Fibroblast of lung (primary cell): ENCODE measurements at places on chromosomes 13 and 19.
A peak's percentile ranks its signal among the peaks of the same experiment; 100 is the strongest.

DNA sequence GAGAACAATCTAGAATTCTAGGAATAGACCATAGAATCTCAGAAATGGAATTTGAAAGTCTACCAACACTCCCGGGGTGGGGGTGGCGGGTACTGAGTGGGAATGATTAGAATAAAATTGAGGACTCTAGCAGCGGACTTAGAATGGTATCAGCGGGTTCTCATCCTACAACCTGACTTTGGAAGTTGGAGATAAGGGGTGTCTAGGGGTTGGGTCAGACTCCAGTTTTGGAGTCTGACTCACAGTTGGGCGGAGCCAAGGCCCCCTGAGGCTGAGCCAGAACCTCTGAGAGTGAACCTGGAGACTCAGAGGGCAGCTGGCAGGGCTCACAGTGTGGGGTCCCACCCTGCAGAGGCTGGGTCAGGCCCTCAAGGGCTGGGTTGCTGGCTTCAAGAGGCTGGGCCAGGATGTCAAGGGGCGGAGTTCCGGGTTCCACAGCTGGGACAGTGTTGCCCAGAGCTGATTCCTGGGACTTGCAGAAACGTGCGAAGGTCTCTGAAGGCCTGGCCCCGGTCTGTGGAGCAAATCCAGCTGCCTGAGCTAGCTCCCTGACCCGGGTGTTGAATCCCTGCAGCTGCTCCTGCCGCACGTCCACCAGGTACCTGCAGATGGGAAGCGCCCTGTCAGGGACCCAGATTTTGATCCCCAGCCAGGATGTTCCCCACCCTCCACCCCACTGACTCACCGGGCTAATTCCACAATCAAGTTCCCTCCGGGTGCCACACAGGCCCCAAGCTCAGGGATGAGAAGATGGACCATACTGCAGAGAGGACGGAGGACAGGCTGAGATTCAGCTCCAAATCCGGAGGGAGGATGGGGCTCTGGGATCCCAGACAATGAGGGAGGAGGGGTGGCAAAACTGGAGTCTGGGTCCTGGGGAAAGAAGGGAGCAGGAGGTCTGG is 1.6 kb upstream of the TNNI3 start:
- H3K4me1 ChIP-seq, result peaks cover 6% of the 10 kb centered on the region
- no peaks in the 10 kb centered on the region for H3K36me3 ChIP-seq
- DNase-seq, result peak; percentile 64
- peaks cover 11% of the 10 kb centered on the region for H3K27me3 ChIP-seq
- H3K4me3 ChIP-seq, result no peak overlapping the region

- H3K4me1 ChIP-seq, result no peaks in the 10 kb centered on the region
- H3K4me3 ChIP-seq, result no peak overlapping the region
- no peaks in the 10 kb centered on the region for H3K27me3 ChIP-seq
- no peak for DNase-seq
Measured at GRCh38 chr13:106197496-106197895, 338.0 kb downstream of the EFNB2 start.

GRCh38 chr19:7547159-7547558 is 11.6 kb downstream of the PNPLA6 start:
- DNase-seq, result no peak
- H3K36me3 ChIP-seq, result peaks cover 19% of the 10 kb centered on the region
- no peaks in the 10 kb centered on the region for H3K27me3 ChIP-seq
- H3K27ac ChIP-seq, result no peak overlapping the region
- no peaks in the 10 kb centered on the region for H3K4me1 ChIP-seq

GRCh38 chr13:59340581-59340980 is 823.1 kb downstream of the DIAPH3 start:
- DNase-seq, result no peak
- no peak overlapping the region for H3K27ac ChIP-seq
- no peaks in the 10 kb centered on the region for H3K27me3 ChIP-seq
- no peak overlapping the region for H3K4me3 ChIP-seq
- no peaks in the 10 kb centered on the region for H3K36me3 ChIP-seq

GRCh38 chr13:98251708-98252107 is 74.6 kb upstream of the RNF113B start:
- no peaks in the 10 kb centered on the region for H3K36me3 ChIP-seq
- peaks cover 16% of the 10 kb centered on the region for H3K4me1 ChIP-seq
- H3K4me3 ChIP-seq, result no peak overlapping the region
- H3K27me3 ChIP-seq, result no peaks in the 10 kb centered on the region
- no peak overlapping the region for H3K27ac ChIP-seq
- no peak for DNase-seq

DNA sequence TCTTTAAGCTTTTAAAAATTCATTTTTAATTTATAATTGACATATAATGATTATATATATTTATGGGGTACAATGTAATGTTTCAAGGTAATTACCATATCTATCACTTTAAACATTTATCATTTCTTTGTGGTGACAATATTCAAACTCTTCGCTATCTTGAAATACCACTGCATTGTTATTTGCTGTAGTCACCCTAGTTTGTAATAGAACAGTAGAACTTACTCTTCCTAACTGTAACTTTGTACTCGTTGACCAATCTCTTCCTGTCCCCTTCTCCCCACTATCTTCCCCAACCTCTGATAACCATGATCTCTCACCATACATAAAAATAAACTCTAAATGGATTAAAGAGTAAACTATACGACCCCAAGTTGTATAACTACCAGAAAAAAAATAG is 20.4 kb downstream of the COG6 start:
- H3K4me3 ChIP-seq, result no peak overlapping the region
- H3K27ac ChIP-seq, result no peak overlapping the region
- peaks cover 2% of the 10 kb centered on the region for H3K36me3 ChIP-seq
- H3K27me3 ChIP-seq, result no peaks in the 10 kb centered on the region
- no peak for DNase-seq
- H3K4me1 ChIP-seq, result no peaks in the 10 kb centered on the region

- H3K4me1 ChIP-seq, result no peaks in the 10 kb centered on the region
- H3K27me3 ChIP-seq, result no peaks in the 10 kb centered on the region
- peaks cover 2% of the 10 kb centered on the region for H3K36me3 ChIP-seq
- H3K4me3 ChIP-seq, result no peak overlapping the region
- no peak overlapping the region for H3K27ac ChIP-seq
Measured at GRCh38 chr13:94617389-94618000, 15.8 kb downstream of the GPR180 start.

- no peak overlapping the region for H3K4me3 ChIP-seq
- DNase-seq, result peak; percentile 16
- H3K36me3 ChIP-seq, result no peaks in the 10 kb centered on the region
- H3K27ac ChIP-seq, result no peak overlapping the region
- H3K4me1 ChIP-seq, result no peaks in the 10 kb centered on the region
- H3K27me3 ChIP-seq, result no peaks in the 10 kb centered on the region
Measured at GRCh38 chr13:25659091-25659795, 287.5 kb downstream of the ATP8A2 start.

- DNase-seq, result no peak
- no peaks in the 10 kb centered on the region for H3K27me3 ChIP-seq
- no peak overlapping the region for H3K4me3 ChIP-seq
- H3K36me3 ChIP-seq, result no peaks in the 10 kb centered on the region
Measured at GRCh38 chr13:70809588-70809987, 701.3 kb upstream of the KLHL1 start.

- DNase-seq, result no peak
- no peaks in the 10 kb centered on the region for H3K27me3 ChIP-seq
- H3K27ac ChIP-seq, result no peak overlapping the region
- peaks cover 6% of the 10 kb centered on the region for H3K4me1 ChIP-seq
- no peak overlapping the region for H3K4me3 ChIP-seq
Measured at GRCh38 chr13:113882267-113882630, 18.4 kb upstream of the GAS6 start.

GRCh38 chr19:47523473-47523872 is 8.6 kb upstream of the NAPA start:
- no peak for DNase-seq
- no peak overlapping the region for H3K4me3 ChIP-seq
- H3K36me3 ChIP-seq, result no peaks in the 10 kb centered on the region
- peaks cover 13% of the 10 kb centered on the region for H3K27me3 ChIP-seq

GRCh38 chr19:10505583-10506229 is 2.5 kb upstream of the KEAP1 start:
- H3K36me3 ChIP-seq, result no peaks in the 10 kb centered on the region
- H3K4me1 ChIP-seq, result peaks cover 2% of the 10 kb centered on the region
- H3K4me3 ChIP-seq, result no peak overlapping the region

DNA sequence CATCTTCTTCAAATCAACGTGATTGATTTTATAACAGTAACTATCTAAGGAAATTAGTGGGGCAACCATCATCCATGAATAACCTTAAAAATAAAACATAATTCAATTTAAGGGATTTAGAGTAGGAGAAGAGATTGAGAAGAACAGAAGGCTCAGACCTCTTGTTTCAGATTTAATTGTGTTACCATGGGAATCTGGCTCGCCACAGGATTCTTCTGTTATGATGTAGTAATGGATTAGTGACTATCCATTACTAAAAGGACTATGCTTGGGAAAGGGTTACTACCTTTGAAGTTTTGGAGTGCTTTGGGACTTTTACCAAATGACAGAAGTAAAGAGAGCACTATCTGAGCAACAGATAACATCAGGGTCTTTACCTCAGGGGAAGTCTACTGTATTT is 13.2 kb downstream of the FREM2 start:
- H3K27ac ChIP-seq, result no peak overlapping the region
- no peaks in the 10 kb centered on the region for H3K27me3 ChIP-seq
- no peaks in the 10 kb centered on the region for H3K36me3 ChIP-seq
- H3K4me3 ChIP-seq, result no peak overlapping the region
- H3K4me1 ChIP-seq, result no peaks in the 10 kb centered on the region

- H3K36me3 ChIP-seq, result no peaks in the 10 kb centered on the region
- no peak for DNase-seq
- H3K27ac ChIP-seq, result no peak overlapping the region
- H3K4me3 ChIP-seq, result no peak overlapping the region
- no peaks in the 10 kb centered on the region for H3K27me3 ChIP-seq
- H3K4me1 ChIP-seq, result no peaks in the 10 kb centered on the region
Measured at GRCh38 chr13:55440465-55441085, 1700.1 kb upstream of the PRR20A start.

- no peak overlapping the region for H3K4me3 ChIP-seq
- peak; percentile 47 for DNase-seq
- H3K27me3 ChIP-seq, result no peaks in the 10 kb centered on the region
- no peak overlapping the region for H3K27ac ChIP-seq
Measured at GRCh38 chr13:108508263-108508662, 121.1 kb upstream of the MYO16 start.

GRCh38 chr19:35313587-35313986 is 15.4 kb upstream of the CD22 start:
- H3K4me1 ChIP-seq, result peaks cover 3% of the 10 kb centered on the region
- H3K27ac ChIP-seq, result no peak overlapping the region
- H3K4me3 ChIP-seq, result no peak overlapping the region
- H3K27me3 ChIP-seq, result no peaks in the 10 kb centered on the region
- no peaks in the 10 kb centered on the region for H3K36me3 ChIP-seq

DNA sequence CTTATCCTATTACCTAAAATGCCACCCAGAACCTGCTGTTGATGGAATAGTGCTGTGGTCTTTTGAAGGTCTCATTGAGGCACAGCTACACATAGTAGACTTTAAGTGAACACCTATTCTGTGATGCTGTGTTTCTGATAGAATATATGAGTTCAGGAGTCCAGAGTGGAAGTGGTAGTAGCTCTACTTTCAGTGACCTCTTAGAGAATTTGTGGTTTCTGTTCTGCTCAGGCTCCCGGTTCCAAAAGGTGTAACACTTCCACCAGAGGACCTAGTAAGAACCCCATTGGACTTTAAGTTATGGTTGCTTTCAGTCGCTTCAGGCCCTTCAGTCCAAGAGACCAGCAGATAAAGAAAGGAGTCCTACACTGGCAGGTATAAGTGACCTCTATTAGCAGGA is 11.4 kb upstream of the MYCBP2 start:
- peaks cover 4% of the 10 kb centered on the region for H3K27me3 ChIP-seq
- DNase-seq, result no peak
- H3K27ac ChIP-seq, result no peak overlapping the region
- H3K36me3 ChIP-seq, result no peaks in the 10 kb centered on the region

GRCh38 chr13:106440866-106441265 is 94.6 kb downstream of the EFNB2 start:
- H3K4me1 ChIP-seq, result no peaks in the 10 kb centered on the region
- H3K36me3 ChIP-seq, result no peaks in the 10 kb centered on the region
- no peak for DNase-seq

- DNase-seq, result peak; percentile 92
- no peak overlapping the region for H3K27ac ChIP-seq
- H3K27me3 ChIP-seq, result no peaks in the 10 kb centered on the region
- H3K4me3 ChIP-seq, result peak overlapping the region; percentile 27
- H3K36me3 ChIP-seq, result no peaks in the 10 kb centered on the region
Measured at GRCh38 chr13:102729560-102730270, 34.9 kb upstream of the METTL21C start.

DNA sequence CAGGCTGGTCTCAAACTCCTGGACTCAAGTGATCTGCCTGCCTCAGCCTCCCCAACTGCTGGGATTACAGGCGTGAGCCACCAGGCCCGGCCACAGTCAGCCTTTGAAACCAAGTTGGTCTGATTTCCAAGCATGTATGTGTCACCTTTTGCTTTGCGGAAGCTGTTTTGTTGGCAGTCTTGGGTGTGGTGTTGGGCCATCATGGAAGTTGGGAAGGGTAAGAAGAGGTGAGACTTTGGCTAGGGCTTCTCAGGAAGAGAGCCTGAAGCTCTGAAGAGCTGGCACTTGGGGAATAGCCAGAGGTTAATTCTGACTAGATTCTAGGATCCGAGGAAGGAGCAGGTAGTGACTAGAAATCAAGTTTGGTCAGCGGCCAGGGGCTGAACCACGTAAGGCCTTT is 2.8 kb downstream of the RSPH6A start:
- H3K27me3 ChIP-seq, result no peaks in the 10 kb centered on the region
- DNase-seq, result peak; percentile 14
- no peaks in the 10 kb centered on the region for H3K36me3 ChIP-seq
- H3K4me3 ChIP-seq, result no peak overlapping the region
- H3K27ac ChIP-seq, result no peak overlapping the region

DNA sequence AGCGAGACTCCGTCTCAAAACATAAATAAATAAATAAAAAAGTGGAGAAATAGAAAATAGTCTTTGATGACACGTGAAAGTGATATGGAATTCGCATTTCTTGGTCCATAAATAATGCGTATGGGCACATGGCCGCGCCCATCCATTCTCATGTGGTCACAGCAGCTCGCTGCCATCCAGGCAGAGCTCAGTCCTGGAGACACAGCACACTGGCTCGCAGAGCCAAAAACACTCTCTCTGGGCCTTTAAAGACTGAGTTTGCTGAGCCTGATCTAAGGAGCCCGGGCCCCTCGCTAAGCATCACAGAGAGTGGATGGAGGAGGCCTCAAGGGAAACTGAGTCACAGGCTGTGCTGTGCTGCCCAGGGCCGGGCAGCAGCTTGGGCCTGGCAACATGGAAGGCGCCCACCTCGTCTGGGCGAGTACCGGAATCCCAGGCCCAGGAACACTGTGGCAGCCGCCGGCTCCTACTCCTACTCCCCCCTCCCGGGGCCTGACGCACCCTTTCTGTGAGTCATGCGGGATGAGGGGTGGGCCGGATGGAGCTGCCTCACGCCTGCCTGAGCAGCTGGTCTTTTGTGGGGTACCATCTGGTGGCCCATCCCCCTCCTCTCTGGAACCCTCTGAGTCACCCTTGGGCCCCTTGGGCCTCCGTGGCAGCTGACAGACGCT is 28.9 kb upstream of the CACTIN start:
- H3K36me3 ChIP-seq, result peaks cover 28% of the 10 kb centered on the region
- no peaks in the 10 kb centered on the region for H3K27me3 ChIP-seq
- no peaks in the 10 kb centered on the region for H3K4me1 ChIP-seq
- H3K4me3 ChIP-seq, result no peak overlapping the region
- peak; percentile 95 for DNase-seq
- peak overlapping the region; percentile 51 for H3K27ac ChIP-seq

GRCh38 chr19:47247308-47247990 is 8.9 kb upstream of the CCDC9 start:
- H3K27ac ChIP-seq, result no peak overlapping the region
- no peaks in the 10 kb centered on the region for H3K27me3 ChIP-seq
- H3K4me3 ChIP-seq, result no peak overlapping the region
- peaks cover 3% of the 10 kb centered on the region for H3K4me1 ChIP-seq
